ENCODE measurements at places on chromosomes 12 and 14. TPM values are rescaled to one million over a fixed set of nuclear protein-coding genes. Genes with fewer than 3 reads are reported as not detected.

Gene IFNG-AS1
- not detected for total RNA-seq

Gene PRIM1
- total RNA-seq = 32.8 TPM

Gene ACOT4
- total RNA-seq = 1.7 TPM

DNA sequence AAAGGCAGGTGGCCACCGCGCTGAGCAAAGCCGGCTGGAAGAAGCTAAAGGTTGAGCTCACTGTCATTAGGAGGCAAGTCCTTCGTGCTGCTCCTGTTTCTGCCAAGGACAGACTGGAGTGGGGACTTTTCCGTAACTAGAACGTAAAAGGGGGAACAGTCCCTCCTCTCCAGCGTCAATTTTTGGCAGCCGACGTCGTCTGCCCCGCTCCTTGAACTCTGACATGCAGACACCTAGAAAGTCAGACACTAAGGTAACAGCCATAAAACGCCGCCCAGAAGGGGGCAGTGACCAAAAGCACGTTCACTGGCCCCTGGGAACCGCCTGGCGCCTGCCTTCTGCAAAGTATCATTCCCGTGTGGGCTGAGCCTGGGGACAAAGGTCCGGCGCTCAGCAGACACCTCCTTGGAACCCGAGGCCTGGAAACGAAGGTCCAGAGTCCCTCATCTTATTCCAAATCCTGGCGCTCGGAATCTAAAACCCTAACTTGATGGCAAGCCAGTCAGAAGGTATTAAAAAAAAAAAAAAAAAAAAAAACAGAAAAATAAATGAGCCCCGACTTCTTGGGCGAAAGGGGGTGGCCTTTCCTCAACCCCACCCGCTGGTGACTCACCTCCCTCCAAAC, 1.1 kb upstream of the LRP1 start:
- peak; percentile 28 for DNase-seq

GRCh38 chr12:69952890-69953289, 127.9 kb downstream of the MYRFL start:
- DNase-seq = no peak

GRCh38 chr14:91021991-91022621, 38.3 kb downstream of the RPS6KA5 start:
- DNase-seq = no peak

- no peak for DNase-seq
These were observed 50.4 kb downstream of the ITPK1 start for GRCh38 chr14:93065272-93065730.

GRCh38 chr14:21106498-21107282, 5.8 kb downstream of the TMEM253 start:
- DNase-seq = peak; percentile 58

GRCh38 chr12:51801027-51801426, 47.5 kb downstream of the FIGNL2 start:
- no peak for DNase-seq

- DNase-seq = no peak
These were observed 411.1 kb upstream of the MDGA2 start for GRCh38 chr14:48086516-48086915.

DNA sequence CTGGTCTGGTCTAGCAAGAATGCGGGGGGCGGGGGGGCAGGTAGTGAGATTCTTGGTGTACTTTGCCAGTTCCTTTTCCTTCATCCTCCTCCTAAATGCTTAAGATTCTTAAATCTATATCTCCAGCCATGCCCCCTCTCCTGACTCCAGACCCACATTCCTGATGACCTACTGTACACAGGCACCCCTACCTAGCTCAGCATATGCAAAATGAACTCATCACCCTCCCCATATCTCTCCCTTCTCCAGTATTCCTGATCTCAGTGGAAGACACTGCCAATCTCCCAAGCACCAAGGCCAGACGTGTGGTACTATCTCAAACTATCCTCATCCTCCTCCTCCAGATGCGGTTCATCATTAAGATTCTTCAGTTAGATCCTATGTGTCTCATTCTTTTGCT, 215.8 kb downstream of the SPTSSA start:
- no peak for DNase-seq

Measured in occipital lobe (tissue), 3 donors.